ENCODE measurements at places on chromosomes 1 and 21.
A peak's percentile ranks its signal among the peaks of the same experiment; 100 is the strongest.

- no peak for DNase-seq
These were observed 12.9 kb upstream of the MPC2 start for GRCh38 chr1:167949785-167950184.

GRCh38 chr1:6126521-6127067 is 53.5 kb downstream of the CHD5 start:
- DNase-seq, result no peak

DNA sequence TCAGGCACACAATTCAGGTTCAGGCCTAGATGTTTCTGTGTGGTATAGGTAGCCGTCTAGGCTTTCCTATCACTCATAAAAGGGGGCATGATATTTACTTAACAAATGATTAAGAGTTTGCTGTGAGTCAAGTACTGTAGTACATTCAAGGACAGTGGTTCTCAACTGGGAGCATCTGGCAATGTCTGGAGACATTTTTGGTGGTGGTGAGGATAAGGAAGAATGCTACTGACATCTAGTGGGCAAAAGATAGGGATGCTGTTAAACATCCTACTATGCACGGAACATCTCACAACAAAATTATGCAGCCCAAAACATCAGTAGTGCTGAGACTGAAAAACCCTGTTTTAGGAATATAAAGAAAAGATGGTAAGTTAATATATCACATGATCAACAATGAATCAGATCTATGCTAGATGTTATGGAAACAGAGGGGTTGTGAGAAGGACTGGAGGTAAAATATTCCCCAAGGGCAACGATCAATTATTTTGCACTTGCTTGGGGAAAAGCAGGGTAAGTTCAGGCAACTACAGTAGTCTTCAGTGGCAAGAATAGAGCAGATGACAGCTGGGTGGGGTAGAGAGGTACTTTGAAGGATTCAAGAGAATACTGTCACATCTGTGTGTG is 4.9 kb downstream of the DNTTIP2 start:
- peak; percentile 30 for DNase-seq

DNA sequence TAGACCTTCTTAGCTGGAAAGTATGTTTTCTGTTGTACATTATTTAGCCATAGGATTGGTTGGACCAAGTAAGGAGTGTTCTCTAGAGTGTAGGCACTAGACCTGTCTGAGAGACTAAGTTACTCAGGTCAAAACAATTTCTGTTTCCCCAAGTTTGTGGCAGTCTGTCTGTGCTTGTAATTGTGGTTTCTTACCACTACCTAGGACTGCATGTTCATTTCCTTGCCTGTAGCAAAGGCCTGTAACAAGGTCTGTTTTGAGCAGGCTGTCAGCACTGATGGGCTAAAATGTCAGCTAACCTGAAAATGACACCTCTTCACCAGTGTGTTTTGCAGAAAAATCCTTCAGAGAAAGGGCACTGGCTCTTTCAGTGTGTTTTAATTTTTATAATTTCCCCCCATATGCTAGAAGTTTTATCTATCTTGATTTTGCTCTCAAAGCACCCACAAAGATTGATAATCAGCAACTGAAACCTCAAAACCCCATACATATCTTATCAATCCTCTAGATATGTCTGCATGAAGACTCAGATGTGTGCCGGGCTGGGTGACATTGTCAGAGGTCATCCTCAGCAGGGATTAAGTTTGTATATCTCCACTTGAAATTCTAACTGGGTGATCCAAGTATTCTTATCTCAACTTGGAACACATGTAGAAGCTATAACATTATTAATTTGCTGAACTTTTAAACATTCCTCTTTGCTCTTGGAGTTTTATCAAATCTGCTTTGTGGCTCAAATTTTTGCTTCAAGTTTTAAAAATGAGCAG is 50.7 kb upstream of the ST6GALNAC3 start:
- DNase-seq, result no peak

GRCh38 chr1:67372136-67372535 is 58.1 kb downstream of the SERBP1 start:
- DNase-seq, result no peak

GRCh38 chr1:59560807-59561450 is 253.8 kb upstream of the HOOK1 start:
- no peak for DNase-seq

DNA sequence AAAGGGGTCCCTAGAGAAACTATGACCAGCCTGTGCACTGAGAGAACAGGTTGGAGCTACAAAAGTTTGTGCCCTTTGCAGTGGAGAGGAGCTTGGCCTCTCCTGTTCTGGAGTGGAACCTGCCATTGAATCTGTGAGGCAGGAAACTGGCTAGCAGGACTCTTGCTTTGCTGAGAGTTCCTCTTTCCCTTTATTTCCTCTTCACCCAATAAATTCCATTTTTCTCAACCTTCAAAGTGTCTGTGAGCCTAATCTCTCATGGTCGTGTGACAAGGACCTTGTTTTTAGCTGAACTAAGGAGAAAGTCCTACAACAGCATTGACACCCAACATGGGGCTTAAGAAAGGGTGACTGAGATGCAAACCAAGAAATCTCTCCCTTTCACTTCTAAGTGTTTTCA is 42.7 kb upstream of the FASLG start:
- DNase-seq, result no peak

- no peak for DNase-seq
These were observed 106.6 kb downstream of the TNNI3K start for GRCh38 chr1:74341702-74342339.

DNA sequence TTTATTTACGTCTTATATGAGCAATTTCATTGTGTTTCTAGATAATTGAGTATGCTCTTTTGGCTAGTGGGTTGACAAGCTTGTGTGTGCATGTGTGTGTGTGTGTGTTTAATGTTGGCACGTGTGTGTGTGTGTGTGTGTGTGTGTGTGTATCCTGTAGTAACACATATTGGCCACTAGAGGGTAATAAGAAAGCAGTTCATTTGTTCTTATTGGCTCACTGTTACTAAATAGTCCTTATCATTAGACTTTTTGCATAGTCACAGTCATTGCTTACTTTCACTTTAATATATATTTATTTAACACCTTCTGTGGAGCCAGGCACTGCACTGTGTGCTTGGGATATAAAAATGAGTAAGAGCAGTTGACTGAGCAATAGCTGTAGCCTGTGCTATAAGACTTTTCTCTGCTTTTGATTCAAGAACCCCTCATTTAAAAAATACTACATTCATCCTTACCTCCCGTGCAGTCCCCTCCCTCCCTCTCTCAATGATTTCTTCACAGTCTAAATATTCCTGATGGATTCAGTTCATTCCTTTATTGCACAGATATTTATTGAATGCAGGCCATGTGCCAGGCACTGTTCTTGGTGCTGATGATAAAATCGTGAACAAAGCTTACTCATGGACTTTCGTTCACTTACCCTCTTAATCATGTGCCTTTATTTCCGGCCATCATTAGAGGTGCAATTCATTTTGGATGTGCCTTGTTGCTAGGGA is 96.7 kb downstream of the DYRK1A start:
- no peak for DNase-seq

GRCh38 chr1:163083690-163084089 is 14.5 kb downstream of the RGS4 start:
- no peak for DNase-seq

DNA sequence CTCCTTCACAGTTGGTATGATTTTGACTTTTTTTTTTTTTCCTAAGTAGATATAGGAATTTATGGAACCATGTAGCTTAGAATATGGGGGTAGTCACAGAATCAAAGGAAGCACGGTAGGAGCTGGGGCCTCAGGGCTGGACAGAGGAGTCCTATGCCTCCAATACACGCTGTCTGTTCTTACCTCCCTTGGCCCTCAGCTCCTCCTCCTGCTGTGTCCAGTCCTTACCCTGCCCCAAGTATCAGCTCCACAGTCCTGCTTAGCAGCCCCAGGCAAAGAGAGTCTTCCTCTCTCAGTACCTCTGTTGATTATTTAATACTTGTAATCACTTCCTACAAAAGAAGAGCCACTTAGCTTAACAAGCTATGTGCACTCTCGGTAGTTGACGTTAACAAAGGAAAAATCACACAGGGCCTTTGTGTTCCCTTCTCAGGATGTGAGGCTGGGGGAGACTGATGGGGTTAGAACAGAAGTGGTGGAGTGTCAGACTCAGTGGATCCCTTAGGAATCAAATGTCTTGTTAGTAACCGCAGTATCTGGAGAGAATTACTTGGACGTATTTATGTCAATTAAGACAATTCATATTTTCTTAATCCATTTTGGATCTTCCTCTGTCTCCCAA is 292.3 kb downstream of the HHAT start:
- no peak for DNase-seq

- no peak for DNase-seq
These were observed 2.3 kb upstream of the TCP10L start for GRCh38 chr21:32587651-32588050.

GRCh38 chr1:187471555-187471954 is 642.8 kb downstream of the PLA2G4A start:
- DNase-seq, result no peak

- no peak for DNase-seq
These were observed 486.6 kb downstream of the AJAP1 start for GRCh38 chr1:5140962-5141361.

GRCh38 chr1:61119085-61119484 is 36.7 kb downstream of the NFIA start:
- no peak for DNase-seq

DNA sequence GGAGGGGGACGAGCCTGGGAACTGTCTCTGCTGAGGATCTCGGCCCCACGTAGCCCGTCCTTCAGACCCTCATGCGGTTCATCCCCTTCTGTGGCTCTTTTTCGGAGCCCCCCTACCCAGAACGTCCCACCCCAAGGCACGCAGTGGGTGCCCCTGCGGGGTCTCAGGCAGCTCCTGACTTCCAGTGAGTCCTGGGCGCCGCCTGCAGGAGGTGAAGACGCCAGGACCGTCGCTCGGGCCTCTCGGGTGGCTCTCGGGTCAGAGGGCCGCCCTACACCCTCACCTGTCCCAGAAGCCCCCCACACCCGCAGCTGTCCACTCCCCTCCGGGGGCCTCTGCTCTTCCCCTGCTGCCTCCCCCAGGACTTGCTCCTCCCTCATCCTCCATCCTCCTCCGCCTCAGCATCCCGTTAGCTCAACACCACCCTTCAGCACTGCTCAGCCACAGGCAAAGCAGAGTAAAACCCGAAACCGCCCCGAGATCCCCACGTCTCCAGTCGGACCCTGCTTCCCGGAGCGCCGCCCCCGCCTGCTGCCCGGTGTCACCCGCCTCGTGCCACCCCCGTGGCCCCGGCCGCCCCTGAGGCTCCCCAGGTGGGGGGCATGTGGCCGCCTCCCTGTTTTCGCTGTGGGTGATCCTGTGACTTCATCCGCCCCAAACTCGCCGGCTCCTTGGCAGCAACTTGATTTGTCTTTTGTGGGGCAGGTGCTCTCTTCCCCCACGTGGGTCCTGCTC is 13.3 kb upstream of the POFUT2 start:
- peak; percentile 71 for DNase-seq

DNA sequence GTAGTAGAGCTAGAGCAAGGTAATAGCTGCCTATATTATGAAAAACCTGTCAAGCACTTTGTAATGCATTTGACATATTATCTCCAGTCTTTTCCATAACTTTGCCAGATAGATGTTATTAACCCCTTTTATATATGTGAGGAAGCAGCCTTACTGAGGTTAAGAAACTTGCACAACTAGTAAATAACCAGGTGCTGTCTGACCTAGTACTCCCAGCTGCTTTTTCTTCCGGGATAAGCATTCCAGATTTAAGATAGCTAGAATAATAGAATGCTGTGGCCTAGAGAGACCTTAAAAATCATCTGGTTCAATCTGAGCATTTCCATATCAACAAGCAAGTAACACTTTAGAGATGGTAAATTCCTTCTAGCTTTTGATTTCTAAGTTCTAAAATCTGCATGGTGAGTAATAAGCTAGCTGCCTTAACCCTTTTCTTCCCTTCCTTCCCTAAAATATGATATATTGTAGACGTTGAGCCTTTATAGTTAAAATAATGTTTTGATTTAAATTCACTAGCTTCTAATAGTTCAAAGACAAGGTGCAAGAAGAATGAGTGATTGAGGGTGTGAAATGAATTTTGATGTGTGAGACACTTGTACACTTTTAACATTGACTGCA is 1.8 kb downstream of the SH3GLB1 start:
- DNase-seq, result no peak

DNA sequence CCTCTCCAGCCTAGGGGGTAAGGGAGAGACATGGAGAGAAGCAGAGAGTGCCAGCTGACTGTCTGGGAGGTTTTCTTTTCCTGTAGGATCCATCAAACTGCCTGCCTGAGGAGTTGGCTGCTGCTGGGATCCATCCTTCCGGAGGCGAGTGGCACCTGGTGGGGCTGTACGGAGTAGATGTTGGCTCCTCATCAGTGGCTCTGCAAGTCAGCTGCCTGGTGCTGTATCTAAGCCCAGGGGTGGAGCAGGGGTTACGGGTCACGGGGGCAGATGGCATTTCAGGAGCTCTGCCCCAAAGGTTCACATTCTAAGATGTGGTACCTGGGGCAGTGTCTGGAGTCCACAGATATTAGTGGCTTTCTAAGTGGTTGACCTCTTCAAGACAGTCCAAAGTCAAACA is 128.0 kb downstream of the ACTL8 start:
- peak; percentile 16 for DNase-seq

GRCh38 chr1:84884671-84885389 is 8.2 kb downstream of the LPAR3 start:
- DNase-seq, result no peak

GRCh38 chr21:20661745-20662422 is 336.3 kb upstream of the NCAM2 start:
- DNase-seq, result peak; percentile 10

Data from H7 (cell line).